ENCODE measurements at places on chromosomes 6 and 20. TPM values are rescaled to one million over a fixed set of nuclear protein-coding genes. Genes with fewer than 3 reads are reported as not detected.

TENT5A gene
- total RNA-seq, result 10.8 TPM

CDH4 gene
- 1.6 TPM for total RNA-seq

CTAGE9 gene
- total RNA-seq, result not detected

LAMA5 gene
- total RNA-seq, result 0.90 TPM

SLC12A5 gene
- total RNA-seq, result not detected

IDH3B gene
- 165 TPM for total RNA-seq

ZKSCAN3 gene
- 4.8 TPM for total RNA-seq

SALL4 gene
- not detected for total RNA-seq

PNLDC1 gene
- not detected for total RNA-seq

DLL1 gene
- under 0.01 TPM for total RNA-seq

MEP1A gene
- not detected for total RNA-seq

SIGLEC1 gene
- not detected for total RNA-seq

All from IMR-90 (cell line).